ENCODE measurements at places on chromosomes 13 and 19.

DNA sequence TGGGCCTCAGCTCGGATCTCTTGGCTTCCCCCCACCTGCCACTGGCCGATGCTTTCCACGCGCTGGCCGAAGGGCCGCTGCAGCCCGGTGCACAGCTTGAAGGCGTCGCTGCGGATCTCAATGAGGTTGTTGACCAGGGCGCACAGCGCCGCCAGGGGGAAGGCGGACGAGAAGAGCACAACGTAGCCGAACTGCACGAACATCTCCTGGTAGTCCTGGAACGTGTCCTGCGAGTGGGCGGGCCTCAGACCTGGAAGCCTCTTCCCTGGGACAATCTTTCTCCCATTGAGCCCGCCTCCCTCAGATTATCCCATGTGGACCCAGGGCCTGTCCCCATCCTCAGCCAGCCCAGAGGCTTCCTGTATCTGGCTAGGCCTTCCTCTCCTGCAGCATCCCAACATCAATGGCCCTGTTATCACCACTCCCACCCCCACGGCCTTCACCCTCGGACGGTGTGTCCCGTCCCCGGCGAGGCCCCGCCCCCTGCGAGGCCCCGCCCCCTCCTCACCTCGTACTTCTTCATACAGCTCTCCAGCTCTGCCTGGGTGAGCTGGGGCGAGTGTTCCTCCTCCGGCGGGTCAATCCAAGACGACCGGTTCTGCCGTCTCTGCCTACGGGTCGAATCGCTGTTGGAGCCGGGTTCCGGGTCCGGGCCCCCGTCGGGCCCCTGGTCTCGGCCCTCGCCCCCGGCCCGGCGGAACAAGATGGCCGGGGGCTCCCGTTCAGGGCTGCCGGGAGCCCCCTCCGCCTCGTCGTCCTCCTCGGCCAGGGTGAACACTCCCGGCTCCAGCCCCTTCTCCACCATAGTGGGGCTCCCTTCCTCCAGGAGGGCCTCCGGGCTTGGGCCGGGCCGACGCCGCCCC, 6.8 kb downstream of the ANO8 start:
- no peak for DNase-seq

- no peak for DNase-seq
Observed at GRCh38 chr13:52896827-52897659, 48.6 kb upstream of the PCDH8 start.

GRCh38 chr19:10751109-10751953, 33.5 kb downstream of the DNM2 start:
- no peak for DNase-seq

DNA sequence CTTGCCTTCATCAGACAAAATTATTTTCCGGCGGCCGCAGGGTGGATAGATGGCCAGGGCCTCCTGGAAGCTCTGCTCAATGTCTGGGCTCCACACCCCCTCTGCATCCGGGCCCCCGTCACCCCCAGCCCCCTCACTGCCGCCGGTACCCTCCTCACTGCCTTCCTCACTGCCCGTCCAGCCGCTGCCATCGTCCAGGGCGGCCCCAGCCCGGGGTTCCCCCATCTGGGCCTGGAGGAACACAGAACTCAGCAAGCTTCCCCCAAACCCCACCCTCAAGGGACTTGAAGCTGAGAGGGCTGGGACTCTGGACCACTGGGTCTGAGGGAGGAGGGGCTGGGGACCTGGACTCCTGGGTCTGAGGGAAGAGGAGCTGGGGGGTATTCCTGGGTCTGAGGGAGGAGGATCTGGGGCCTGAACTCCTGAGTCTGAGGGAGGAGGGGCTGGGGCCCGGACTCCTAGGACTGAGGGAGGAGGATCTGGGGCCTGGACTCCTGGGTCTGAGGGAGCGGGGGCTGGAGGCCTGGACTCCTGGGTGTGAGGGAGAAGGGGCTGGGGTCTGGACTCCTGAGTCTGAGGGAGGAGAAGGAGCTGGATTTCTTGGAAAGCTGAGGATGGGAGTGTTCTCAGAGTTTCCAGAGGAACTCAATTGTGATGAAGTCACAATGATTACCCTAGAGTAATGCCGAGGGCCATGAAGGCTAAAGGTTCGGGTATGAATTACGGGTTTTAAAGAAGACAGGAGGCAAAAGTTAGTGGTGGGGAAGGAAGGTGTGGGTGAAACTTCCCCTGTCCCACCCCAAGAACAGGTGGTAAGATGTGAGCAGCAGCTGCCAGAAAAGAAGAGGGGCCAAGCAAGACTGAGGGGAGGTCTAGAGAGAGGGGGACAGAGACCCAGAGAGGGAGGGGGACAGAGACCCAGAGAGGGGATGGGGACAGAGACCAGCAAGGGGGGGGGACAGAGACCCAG, 2.1 kb downstream of the TEAD2 start:
- DNase-seq = no peak

GRCh38 chr19:38326591-38326990, 6.9 kb downstream of the KCNK6 start:
- DNase-seq = no peak

GRCh38 chr19:35991731-35992450, 3.1 kb upstream of the SDHAF1 start:
- DNase-seq = no peak

- DNase-seq = no peak
Observed at GRCh38 chr19:50427997-50428425, 4.7 kb upstream of the MYBPC2 start.

GRCh38 chr13:44131069-44131614, 242.5 kb upstream of the SERP2 start:
- no peak for DNase-seq

Measured in activated CD8-positive, alpha-beta memory T cell treated with anti-CD3 and anti-CD28 coated beads for 48 hours (primary cell).